ENCODE measurements at places on chromosomes 1 and 21. TPM values are rescaled to one million over a fixed set of nuclear protein-coding genes. Genes with fewer than 3 reads are reported as not detected.

- peaks cover 51% of the 10 kb centered on the region for H3K4me1 ChIP-seq
- H3K4me3 ChIP-seq = no peak overlapping the region
- no peak overlapping the region for H3K27ac ChIP-seq
Measured at GRCh38 chr1:21266119-21266774, 24.0 kb downstream of the ECE1 start.

DNA sequence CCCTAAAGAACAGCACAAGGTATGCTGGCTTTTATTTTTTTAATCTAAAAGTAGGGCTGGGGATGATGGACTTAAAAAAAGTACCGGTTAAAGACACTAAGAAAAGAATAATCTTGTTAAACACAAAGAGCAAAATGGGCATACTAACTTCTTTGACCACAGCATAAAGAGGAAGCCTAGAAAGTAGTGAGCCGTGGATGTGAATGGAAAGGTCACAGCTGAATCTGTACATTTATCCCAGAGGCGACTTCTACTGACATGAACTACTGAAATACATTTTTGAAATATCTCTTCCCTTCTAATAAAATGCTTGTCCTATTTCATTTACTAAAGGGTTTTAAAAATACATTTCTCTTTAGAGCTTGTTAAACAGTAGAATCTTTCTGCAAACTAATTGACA, 140.7 kb downstream of the SLC45A1 start:
- H3K27me3 ChIP-seq = no peaks in the 10 kb centered on the region
- H3K27ac ChIP-seq = no peak overlapping the region
- no peak overlapping the region for H3K4me3 ChIP-seq
- peaks cover 31% of the 10 kb centered on the region for H3K4me1 ChIP-seq

The C1orf21 gene
- 6.6 TPM for polyA plus RNA-seq

GRCh38 chr1:204513117-204513716, 3.0 kb upstream of the MDM4 start:
- no peaks in the 10 kb centered on the region for H3K27me3 ChIP-seq
- DNase-seq = no peak
- H3K36me3 ChIP-seq = no peaks in the 10 kb centered on the region
- H3K4me3 ChIP-seq = no peak overlapping the region
- H3K27ac ChIP-seq = no peak overlapping the region

GRCh38 chr1:103514920-103515503, 10.5 kb upstream of the RNPC3 start:
- no peaks in the 10 kb centered on the region for H3K4me1 ChIP-seq
- no peak overlapping the region for H3K27ac ChIP-seq
- H3K36me3 ChIP-seq = no peaks in the 10 kb centered on the region
- DNase-seq = peak; percentile 9
- no peak overlapping the region for H3K4me3 ChIP-seq

The UMODL1 gene
- polyA plus RNA-seq = not detected
